ENCODE measurements at places on chromosomes 6 and 20.

- DNase-seq = peak; percentile 18
Measured at GRCh38 chr6:147154454-147154853, 49.8 kb upstream of the STXBP5 start.

DNA sequence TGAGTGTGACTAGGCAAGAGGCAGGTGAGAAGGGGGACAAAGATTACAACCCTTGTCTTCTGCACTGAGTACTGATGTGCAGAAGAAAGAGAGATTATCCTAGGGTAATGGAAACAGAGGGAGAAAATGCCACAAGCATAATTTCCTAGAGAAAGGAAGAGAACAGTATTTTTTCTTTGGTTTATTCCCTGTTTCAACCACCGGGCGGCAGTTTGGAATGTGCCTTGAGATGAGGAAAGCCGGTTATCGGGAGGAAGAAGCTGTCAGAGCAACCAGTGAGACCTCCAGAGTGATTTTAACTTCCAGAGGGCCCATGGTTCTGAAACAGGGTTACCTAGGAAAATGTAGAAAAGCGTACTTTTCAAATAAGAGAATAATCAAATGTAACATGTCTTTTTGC lies 121.4 kb downstream of the REV3L start:
- DNase-seq = peak; percentile 10

GRCh38 chr6:6946206-6947155 lies 161.3 kb upstream of the RREB1 start:
- DNase-seq = no peak

DNA sequence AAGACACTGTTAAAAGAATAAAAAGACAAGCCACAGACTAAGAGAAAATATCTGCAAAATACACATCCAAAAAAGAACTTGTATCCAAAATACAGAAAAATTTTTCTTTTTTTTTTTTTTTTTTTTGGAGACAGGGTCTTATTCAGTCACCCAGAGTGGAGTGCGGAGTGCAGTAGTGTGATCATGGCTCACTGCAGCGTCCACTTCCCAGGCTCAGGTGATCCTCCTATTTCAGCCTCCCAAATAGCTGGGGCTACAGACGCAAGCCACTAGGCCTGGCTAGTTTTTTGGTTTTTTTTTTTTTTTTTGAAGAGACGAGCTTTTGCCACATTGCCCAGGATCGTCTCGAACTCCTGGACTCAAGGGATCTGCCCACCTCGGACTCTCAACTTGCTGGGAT lies 3.1 kb downstream of the ZUP1 start:
- DNase-seq = no peak

- no peak for DNase-seq
Measured at GRCh38 chr6:71310261-71310660, 21.6 kb downstream of the OGFRL1 start.

GRCh38 chr6:259316-259715 lies 33.0 kb upstream of the DUSP22 start:
- DNase-seq = no peak

DNA sequence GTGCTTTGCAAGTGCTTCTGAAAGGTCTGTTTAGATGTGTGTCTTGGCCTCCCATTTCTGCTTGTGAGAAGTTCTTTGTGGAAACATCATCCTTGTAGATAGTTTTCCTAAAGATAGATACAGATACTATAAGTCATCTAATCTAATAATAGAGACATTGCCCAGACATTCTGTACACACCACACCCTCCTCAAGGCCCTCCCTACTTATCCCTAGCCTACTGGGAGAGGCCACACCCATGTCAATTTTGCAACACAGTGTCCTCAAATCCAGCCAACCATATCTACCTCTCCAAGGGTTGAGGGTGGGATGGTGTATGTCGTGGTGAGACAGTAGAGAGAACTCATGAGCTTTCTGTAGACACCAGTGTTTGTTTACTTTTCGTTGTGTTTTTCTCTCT lies 6.2 kb downstream of the KDM1B start:
- DNase-seq = no peak

- no peak for DNase-seq
Measured at GRCh38 chr6:140460267-140460666, 1085.8 kb upstream of the CITED2 start.

DNA sequence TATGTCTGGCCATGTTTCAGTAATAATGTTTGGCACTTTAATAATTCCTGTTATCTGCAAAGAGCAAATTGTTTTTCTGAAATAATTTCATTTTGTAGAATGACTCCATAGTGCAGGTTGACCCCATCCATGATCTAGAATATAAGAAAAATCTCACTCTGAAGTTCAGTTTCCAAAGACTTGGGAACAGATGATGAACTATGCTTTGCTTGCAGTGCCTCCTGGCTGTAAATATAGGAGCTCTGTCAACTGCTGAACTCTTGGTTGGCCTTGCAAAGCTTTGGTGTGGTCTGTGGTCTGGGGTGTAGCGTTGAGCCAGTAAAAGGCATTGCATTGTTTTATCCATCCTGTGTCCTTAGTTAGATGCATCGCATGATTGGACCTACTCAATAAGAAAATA lies 104.0 kb downstream of the PLCB4 start:
- no peak for DNase-seq

DNA sequence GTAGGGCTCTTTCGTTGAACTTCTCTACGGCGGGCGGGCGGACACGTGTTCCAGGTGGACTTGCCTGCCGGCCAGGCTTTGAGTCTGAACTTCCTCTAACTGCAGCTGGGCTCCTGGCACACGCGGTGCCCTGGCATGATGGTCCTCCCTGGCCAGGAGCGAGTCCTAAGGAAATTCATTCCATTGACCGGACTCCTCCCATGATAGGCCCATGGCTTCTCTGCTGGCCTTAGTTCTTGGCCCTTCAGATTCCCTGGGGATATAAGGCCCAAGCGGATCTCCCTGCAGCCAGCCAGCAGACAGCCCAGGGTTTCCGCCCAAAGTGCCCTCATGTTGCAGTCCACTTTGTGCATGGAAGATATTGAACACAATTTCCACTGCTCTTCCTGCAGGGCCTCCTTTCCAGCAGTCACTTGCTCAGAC lies 39.4 kb downstream of the TBC1D7 start:
- DNase-seq = no peak

GRCh38 chr6:170439366-170440361 lies 113.4 kb downstream of the PSMB1 start:
- no peak for DNase-seq

Data from fibroblast of the conjunctiva (primary cell).